ENCODE measurements at places on chromosomes 1 and 21.

GRCh38 chr1:51410568-51411460 lies 80.5 kb upstream of the TTC39A start:
- DNase-seq, result peak; percentile 55

GRCh38 chr1:178126741-178127185 lies 32.9 kb downstream of the RASAL2 start:
- DNase-seq, result peak; percentile 57

- DNase-seq, result no peak
Observed at GRCh38 chr21:33206771-33207281, 22.9 kb upstream of the IFNAR2 start.

GRCh38 chr1:157949074-157949354 lies 44.4 kb upstream of the KIRREL1 start:
- DNase-seq, result no peak

DNA sequence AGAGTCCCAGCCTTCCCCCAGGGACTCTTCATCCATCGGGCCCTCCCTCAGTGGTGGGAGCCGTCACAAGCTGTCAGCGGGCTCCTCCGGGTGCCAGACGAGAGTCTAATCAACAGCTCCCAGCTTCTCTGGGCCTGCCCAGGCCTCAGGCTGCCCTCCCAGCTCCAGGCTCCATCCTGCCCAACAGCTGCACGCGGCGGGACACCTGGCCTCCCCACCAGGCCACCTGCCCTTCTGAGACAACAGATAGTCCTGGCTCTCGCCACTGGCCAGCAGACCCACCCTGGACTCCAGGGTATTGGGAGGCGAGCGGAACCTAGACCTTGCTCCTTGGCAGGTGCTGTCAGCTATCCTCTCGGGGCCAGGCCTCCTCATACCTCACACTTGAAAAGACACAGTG lies 3.1 kb downstream of the WNT4 start:
- no peak for DNase-seq
